Kidney tubule cell (primary cell): ENCODE measurements at places on chromosomes 6 and 20.

- DNase-seq = no peak
These were observed 4.3 kb upstream of the SRC start for GRCh38 chr20:37341632-37342031.

GRCh38 chr6:77292564-77293546 is 170.4 kb downstream of the HTR1B start:
- DNase-seq = peak; percentile 51

DNA sequence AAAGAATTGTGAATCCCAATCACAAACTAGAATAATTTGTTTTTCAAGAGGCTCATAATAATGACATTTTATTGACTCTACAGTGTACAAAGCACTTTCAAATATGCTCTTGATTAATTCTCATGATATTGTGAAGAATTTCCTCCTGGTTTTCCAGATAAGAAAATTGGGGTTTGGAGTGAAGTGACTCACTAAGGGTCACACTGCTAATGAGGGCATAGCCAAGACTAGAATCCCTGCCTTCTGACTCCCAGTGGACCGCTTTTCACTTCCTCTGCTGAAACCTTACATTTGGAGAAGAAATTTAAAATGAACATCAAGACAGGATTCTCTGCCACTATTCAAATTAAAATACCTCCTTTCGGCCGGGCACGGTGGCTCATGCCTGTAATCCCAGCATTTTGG is 38.3 kb upstream of the LTV1 start:
- no peak for DNase-seq

GRCh38 chr20:40319741-40320516 is 369.1 kb downstream of the MAFB start:
- DNase-seq = no peak

GRCh38 chr6:3406891-3407809 is 49.7 kb downstream of the SLC22A23 start:
- DNase-seq = no peak

- no peak for DNase-seq
These were observed 29.9 kb downstream of the UBE2V1 start for GRCh38 chr20:50083034-50083433.

GRCh38 chr6:144683216-144684070 is 398.3 kb downstream of the UTRN start:
- no peak for DNase-seq

GRCh38 chr6:163416557-163417253 is 2.2 kb downstream of the QKI start:
- DNase-seq = peak; percentile 84

DNA sequence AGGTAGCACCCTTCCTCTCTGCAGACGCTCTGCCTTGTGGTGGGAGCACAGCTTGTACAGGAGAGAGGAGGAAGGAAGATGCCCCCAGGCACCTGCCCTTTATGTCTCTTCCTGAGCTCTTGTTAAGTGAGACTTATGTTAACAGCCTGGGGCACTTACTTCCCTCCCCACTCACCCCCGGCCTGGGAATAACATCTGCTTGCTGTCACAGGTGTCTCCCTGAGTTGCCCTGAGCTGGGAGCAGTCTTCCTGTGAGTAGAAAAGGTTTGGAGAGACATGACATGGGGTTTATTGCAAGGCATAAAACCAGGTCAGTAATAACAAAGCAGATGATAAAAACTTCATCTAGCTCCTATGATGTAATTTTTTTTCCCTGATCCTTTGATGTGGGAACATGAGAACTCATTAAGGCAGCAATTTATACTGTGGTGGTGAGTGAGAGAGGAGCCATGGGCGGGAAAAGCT is 1.9 kb downstream of the SSTR4 start:
- no peak for DNase-seq

GRCh38 chr6:43609402-43609801 is 19.7 kb downstream of the GTPBP2 start:
- DNase-seq = no peak
